ENCODE measurements at places on chromosomes 3 and 15. TPM values are rescaled to one million over a fixed set of nuclear protein-coding genes. Genes with fewer than 3 reads are reported as not detected.

Gene POTEB
- not detected for total RNA-seq

- DNase-seq: no peak
These were observed 126.9 kb upstream of the CNTN4 start for GRCh38 chr3:1971780-1972179.

Gene CYP1A2
- total RNA-seq: not detected

- no peak for DNase-seq
These were observed 38.5 kb upstream of the FOXP1 start for GRCh38 chr3:71621825-71622537.

Gene JAGN1
- 46.1 TPM for total RNA-seq

DNA sequence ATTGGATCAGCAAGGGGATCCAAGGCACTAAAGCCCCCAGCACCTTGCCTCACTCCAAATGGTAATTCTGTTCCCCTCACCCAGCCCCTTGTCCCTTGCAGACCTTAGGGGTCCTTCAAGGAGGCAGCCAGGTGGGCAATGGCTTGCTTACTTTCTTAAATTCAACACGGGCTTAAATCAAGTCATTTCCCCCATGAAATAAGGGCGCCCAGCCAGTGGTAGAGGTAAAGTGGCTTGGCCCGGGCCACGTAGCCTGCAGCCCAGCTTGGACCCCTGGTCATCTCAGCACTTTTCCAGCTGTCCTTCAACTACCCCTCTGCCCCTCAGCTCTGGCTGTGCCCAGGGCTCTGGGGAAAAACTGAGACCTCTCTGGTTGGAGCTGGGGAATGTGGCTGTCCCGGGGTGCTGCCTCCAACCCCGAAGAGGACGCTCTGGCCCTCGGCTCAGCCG, 1.2 kb downstream of the PSTPIP1 start:
- no peak for DNase-seq

GRCh38 chr3:184656458-184656828, 55.4 kb downstream of the MAGEF1 start:
- no peak for DNase-seq

GRCh38 chr3:12670365-12671119, 6.6 kb upstream of the RAF1 start:
- DNase-seq: no peak

- no peak for DNase-seq
These were observed 123.4 kb downstream of the SSR3 start for GRCh38 chr3:156431334-156432124.

DNA sequence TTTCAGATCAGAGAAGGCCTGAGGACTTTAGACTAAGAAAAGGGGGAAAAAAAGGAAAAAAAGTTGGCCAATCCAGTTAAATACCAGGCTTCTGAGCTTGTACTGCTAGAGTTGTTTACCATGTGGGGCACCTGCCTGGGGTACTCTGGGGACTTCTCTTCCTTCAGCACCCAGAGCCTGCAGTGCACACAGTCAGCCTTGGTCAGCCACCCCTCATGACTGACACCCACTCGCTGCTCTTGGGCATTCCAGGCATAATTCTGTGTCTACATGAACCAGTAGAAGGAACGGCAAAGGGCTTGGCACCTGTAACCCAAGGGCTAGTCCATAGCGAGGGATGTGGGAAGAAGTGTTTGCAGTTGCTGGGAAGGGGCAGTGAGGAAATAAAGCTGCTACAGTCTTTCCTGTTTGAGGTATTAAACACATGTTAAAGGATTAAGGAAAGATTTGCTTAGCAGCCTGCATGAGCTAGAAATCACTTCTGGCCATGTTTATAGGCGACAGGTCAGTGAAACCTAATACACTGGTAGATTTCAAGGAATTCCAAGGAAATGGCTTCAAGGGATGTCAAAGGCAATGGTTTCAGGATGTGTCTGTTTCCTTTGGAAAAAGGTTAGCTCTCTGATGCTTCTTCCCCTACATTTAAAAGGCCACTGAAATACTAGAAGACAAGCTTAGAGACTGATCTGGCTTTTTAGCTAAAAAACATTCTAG, 232.5 kb downstream of the CHST2 start:
- DNase-seq: no peak

Gene SLC7A14
- not detected for total RNA-seq

DNA sequence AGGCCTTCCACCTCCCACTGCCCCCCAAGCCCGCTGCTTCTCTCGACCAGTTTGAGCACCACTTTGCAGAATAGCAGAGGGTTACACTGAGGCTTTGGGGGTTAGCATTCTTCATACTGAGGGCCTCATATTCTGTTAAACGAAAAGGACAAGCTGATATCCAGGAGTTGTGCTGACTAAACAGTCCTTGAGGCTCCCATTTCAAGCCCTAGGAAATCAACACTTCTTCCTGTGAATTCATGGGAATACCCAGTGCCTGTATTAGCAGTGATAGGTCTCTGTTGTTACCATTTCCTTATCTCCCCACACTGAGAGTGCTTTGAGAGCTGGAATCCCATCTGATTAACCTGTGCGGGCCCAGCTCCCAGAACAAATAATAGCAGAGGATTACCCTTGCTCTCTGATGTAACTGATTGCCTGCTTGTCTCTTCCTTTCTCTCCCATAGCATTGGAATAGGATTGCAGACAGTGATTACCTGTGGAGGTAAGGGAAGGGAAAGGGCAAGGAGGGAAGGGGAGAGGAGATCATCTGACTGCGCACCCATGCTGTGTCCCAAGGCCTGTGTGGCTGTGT, 930 bp downstream of the FBXW12 start:
- no peak for DNase-seq

Gene LRRN1
- 1.6 TPM for total RNA-seq

Gene SHISA5
- 108 TPM for total RNA-seq

GRCh38 chr15:78037328-78037727, 40.2 kb downstream of the TBC1D2B start:
- no peak for DNase-seq

DNA sequence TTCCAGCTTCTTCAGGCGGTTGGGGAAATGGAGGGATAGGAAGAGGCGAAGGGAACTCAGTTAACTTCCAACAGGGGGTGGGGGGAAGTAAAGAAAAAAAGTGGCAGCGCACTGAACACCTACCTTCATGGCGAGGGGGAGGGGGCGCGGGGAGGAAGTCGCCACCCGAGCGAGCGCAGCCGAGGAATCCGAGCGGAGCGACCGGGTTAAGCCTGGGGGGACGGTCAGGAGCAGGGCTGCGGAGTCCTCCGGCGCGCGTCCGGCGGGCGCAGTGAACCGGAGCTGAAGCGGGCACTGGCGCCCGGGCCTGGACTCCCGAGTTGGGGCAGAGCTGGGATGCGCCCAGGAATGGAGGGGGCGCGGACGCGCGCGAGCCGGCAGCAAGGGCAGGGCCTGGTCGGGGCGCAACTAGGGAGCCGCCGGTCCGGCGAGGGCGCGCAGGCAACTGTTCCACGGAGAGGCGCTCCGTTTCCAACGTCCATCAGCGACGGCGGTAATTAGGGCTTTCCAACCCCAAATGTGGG, at the start of gene WNT5A:
Gene WNT5A (minus strand): TSS at position 450 of the 524 bp plus-strand sequence. CDS start 321 bp downstream, at position 129.
- no peak for DNase-seq

Gene DNAH12
- not detected for total RNA-seq

Gene PAQR5
- total RNA-seq: 5.7 TPM

Gene PCNP
- total RNA-seq: 54.0 TPM

GRCh38 chr3:146020969-146021368, 140.0 kb downstream of the PLOD2 start:
- peak; percentile 24 for DNase-seq

DNA sequence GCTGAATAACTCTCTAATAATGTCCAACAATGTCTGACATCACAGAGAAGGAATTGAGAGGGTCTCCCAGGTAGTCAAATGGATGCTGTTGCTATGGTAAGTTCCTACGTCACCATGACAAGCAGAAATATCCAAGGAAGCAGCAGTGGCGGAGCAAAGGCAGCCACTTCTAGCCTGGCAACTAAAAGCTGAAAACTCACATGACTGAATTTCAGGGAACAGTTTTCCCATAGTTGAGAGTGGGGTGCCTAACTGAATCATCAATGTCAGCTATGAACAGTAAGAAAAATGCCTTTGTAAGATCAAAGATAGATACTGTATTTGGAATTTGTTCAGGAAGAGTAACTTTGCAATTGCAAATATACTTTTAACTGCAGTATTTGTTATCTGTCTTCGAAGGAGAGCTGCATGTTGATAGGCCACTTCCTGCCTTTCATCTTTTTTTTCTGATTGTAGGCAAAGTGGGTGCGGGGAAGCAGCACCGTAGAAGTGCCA, 161.7 kb downstream of the BBX start:
- no peak for DNase-seq

- no peak for DNase-seq
These were observed 4.6 kb upstream of the ALCAM start for GRCh38 chr3:105362021-105362665.

DNA sequence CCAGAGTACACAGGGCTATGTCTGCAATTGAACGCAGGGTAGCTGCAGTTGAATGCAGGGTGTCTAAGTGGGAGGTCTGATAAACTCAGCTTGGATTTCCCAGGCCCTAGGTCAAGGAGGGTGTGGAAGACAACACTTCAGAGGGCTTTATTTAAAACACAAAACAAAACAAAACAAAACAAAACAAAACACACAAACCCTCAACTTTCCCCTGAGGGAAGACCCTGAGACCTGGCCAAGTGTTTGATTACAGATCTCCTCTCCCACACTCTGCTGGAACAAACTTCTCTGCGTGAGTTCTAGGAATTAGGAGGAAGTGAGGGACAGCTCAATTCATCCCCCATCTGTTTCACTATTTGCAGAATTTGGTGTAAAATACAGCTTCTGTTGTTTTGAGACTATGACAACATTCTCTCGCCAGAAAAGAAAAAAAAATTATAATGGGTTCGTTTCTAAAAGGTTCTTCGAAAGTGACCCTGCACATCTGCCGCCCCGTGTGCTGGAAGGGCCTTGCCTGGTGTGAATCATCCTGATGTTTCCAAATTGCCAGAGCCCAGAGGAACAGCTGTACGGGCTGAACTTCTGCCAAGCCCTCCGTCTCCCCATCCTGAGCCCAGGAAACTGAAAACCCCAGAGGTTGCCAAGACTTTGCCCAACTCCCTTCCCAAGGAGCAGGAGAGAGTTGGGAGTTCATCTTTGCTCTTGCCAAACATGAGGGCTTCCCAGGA, 73.3 kb upstream of the RAD18 start:
- DNase-seq: peak; percentile 60

DNA sequence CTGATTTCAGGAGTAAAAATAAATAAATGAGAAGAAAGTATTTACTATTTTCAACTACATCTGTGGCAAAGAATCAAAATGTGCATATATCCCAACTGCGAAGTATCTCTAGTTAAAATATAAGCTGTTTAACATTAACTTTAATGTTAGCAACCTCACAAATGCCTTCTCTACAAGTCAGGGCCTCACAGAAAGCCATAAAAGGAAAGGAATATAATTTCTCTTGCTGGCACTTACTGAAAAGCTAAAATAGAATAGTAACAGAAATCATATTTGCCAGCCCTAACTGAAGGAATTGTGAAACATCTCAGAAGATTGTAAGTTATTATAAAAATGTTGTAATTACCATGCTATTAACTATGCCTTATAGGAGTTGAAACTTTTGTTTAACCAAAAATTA, 65.1 kb upstream of the MBNL1 start:
- DNase-seq: no peak

- no peak for DNase-seq
These were observed 45.1 kb upstream of the NANOGP8 start for GRCh38 chr15:35130245-35130644.

GRCh38 chr3:175805825-175806224, 946.7 kb downstream of the NAALADL2 start:
- no peak for DNase-seq

Gene CELF6
- total RNA-seq: not detected

GRCh38 chr3:120741837-120742197, 499 bp downstream of the RABL3 start:
- peak; percentile 35 for DNase-seq

GRCh38 chr15:89835176-89835564, 20.5 kb upstream of the ANPEP start:
- DNase-seq: no peak

Gene NR2F2
- 4.0 TPM for total RNA-seq

Gene TMEM115
- total RNA-seq: 21.3 TPM

DNA sequence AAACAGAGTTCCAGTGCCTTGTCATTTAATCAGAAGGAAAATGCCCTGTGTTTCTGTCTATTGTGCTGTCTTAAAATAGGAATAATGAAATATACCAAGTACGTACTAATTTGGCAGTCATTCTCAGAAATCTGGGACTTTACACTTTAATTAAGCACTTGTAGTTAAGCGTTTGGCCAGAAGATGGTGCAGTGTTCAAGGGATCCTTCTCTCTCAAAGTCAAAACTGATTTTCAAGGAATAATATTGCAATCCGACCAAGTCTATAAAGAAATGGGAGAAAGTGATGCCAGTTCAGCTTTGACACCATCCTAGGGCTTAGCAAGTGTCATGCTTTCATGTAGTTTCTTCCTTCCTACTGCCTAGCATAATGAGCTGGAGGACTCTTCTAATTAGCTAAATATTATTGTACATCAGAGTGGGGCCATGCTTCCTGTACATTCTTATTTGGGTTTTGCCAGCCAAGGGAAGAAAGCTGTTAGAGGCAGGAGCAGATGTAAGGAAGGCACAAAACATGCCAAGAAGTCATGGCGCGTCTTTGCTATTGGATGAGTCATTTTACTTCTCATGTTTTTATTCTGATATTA, 64.8 kb downstream of the SAMMSON start:
- DNase-seq: peak; percentile 5

DNA sequence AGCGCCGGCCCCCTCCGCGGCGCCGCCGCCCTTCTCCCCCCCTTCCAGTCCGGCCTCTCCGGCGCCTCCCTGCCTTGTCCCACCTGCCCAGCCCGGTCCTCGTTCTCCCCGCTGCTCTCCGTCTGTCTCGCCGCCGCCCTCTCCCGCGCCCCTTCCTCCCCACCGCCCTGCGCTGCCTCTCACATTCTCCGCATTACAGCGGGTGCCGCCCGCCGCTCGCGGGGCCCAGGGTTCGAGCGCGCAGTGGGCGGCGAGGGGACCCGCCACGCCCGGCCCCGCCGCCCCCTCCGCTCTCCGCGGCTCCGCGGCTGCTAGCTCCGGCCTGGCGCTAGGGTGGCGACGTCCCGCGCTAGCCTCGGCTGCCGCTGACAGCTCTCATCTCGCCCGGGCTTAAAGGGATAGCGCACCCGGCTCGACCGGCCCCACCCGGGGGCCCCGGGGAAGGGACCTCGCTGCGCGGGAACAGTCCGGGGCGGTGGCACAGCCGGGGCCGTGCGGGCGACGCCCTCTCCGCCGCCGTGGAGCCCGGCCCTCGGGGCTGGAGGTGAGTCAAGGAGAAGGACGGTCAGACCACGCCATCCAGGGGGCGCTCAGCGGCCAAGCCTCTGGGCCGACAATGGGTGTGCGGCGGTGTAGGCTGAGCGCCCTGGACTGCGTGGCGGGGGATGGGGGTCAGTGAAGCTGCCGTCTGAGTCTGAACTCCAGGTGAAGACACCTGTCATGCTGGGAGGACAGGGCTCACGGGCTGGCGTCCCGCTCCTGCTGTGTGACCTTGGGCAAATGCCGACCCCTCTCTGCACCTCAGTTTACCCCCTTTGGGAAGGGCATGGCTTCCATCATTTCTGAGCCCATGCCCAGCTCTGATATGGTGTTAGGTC, 187.4 kb upstream of the LINGO1 start:
- DNase-seq: no peak
